ENCODE measurements at places on chromosomes 6 and 20.
A peak's percentile ranks its signal among the peaks of the same experiment; 100 is the strongest.

- no peak for DNase-seq
These were observed 309.4 kb upstream of the SOX4 start for GRCh38 chr6:21284166-21284565.

DNA sequence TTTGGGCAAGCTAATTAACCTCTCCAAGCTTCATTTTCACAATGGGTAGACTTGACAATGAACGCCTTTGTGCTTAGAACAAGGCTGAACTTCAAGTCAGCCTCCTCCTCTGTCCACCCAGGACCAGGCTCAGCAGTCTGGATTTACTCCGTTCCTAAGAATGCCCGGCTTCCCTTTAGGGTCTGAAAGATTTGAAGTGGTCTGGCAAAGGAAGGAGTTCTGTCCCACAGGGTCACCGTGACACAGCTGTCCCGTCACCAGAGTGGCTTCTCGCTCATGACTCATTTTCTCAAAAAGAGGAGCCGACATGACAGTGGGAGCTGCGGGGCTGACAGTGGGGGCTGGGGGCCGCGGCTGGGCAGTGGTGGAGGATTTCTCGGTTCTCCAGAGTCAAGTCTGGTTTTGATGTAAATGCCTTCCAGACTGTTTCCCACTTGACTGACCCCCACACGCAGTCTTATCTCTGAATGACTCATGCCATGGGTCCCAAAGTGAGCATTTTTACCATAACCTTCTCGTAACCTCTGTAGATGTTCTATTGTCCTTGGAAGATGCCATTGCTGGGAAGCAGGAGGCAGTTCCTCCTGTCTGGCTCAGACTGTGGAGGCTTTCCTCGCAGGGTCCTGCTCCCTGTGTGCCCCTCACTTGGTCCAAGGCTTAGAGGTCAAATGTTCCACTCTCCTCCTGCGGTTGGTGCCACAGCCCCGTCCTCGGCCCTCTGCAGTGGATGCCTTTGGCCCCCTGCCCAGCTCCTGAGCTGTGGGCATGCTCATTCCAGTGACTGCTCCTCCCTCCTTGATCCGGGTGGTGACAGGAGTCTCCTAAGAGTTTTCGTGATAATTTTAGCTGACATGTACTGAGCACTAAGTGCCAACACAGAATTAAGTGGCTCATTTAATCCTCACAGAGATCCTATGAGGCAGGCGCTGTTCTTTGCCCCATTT is 253.1 kb downstream of the FNDC1 start:
- no peak for DNase-seq

DNA sequence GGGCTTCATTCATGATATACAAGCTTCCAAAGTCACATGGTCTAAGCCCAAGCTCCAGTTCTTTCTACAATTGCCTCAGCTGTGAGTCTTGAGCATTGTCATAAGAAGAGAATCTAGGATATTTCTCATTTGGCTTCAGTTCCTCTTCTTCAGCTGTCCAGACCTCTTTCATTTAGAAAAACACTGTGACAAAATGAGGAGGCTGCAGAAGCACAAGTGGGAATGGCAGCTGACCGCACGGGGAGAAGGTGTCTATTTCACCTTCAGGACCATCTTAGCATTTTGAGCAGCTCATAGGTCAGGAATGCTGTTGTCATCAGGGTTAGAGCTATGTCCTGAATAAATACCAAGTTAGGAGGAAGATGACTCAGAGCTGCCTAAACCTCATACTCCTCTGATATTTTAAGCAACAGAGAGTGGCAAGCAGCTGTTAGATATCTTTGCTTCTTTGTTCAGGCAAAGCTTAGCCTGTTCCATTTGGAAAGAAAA is 390.1 kb upstream of the CITED2 start:
- DNase-seq, result peak; percentile 95

GRCh38 chr6:19303383-19303782 is 533.8 kb upstream of the ID4 start:
- DNase-seq, result no peak

Data from fibroblast of skin of left biceps (primary cell).